ENCODE measurements at places on chromosomes 12 and 14.

- DNase-seq, result no peak
Observed at GRCh38 chr12:42574851-42575266, 14.7 kb downstream of the PRICKLE1 start.

DNA sequence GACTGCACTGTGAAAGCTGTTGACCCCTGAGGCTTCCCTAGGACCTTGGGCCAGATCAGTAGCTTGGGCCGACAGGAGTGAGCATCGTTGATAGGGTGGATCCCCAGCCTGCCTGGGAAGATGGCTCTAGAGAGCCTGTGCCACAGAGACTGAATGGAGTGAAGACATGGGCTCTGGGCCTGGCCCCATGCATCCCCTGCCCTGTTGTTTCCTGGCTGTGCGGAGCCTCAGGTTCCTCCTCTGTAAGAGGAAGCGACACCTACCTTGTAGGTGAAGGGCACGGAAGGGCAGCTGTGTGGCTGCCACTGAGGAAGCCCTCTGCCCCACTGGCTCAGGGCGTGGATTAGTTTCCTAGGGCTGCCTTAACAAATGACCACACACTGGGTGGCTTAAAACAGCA is 23.9 kb downstream of the PLEKHG3 start:
- DNase-seq, result no peak

DNA sequence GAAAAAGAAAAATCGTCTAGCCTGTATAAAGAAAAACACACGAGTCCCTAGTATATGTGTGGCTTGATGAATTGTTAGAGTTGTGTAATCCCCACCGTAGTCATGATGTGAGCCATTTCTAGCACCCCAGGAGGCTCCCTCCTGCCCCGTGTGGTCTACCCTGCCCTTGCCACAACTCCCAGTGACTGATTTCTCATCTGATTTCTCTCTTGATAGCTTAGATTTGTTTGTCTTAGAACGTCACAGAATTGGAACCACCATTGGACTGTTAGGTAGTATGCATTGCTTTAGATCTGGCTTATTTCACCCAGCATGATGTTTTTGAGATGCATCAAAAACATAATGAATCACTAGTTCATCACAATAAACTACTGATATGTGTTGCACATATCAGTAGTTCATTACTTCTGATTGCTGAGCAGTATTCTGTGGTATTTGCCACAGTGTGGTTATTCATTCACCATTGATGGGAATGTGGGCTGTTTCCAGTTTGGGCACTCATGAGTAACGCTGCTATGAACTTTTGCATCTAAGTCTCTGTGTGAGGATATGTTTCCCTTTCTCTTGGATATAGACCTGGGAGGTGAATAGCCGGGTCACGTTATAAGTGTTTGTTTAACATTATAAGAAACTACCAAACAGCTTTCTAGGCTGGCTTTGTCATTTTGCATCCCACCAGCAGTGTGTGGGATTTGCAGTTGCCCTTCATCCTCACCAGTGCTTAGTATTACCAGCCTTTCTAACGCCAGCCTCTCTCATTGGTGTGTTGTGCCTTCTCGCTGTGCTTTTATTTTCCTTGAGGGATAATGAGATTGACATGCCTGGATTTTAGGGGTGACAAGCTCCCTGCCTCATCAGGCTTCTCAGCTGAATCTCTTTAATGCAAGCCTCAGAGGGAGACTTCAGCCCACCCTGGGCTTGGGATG is 31.9 kb upstream of the NCOR2 start:
- peak; percentile 83 for DNase-seq

DNA sequence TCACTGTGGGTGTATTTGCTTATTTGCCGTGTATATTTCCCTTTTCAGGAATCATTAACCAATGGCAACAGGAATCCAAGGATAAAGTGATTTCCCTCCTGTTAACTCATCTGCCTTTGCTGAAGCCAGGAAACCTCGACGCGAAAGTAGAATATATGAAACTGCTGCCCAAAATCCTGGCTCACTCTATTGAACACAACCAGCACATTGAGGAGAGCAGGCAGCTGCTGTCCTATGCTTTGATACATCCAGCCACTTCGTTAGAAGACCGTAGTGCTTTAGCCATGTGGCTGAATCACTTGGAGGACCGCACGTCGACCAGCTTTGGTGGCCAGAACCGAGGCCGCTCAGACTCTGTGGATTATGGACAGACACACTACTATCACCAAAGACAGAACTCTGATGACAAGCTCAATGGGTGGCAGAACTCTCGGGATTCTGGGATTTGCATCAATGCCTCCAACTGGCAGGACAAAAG is 135.1 kb downstream of the SAMD4A start:
- no peak for DNase-seq

DNA sequence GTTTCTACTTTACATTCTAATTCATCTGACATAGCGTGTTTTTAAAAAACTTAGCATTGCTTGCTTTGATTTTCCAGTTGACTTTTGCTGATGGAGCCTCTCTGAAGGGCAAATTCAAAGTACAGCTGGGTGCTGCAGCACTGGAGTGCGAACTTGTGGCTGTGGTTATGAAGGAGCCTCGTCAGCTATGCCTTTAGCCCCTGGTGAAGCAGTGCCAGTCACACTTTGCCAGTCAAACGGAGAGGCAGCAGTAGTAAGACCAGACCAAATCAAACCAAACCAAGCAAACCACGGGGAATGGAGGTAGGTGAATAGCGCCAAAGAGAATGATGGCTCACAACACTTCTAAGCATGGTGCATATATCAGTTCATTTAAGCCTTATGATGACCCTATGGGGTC is 15.1 kb upstream of the SLC38A2 start:
- no peak for DNase-seq

DNA sequence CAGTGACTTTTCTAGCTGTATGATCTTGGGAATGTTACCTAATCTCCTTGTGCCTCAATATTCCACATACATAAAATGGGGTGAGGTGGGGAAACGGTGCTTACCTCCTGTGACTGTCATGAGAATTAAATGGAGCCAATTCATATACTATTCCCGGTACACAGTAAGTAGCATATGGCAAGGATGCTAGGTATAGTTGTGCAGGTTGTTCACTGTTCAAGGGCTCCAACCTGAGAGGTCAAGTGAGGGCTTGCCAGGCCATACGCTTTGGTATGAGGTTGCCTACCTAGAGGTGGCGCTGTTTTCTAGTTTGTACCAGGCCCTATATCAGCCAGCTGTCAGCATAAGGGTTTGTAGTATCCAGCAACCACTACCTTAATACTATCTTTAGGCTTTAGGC is 3.6 kb upstream of the BATF start:
- DNase-seq, result no peak

DNA sequence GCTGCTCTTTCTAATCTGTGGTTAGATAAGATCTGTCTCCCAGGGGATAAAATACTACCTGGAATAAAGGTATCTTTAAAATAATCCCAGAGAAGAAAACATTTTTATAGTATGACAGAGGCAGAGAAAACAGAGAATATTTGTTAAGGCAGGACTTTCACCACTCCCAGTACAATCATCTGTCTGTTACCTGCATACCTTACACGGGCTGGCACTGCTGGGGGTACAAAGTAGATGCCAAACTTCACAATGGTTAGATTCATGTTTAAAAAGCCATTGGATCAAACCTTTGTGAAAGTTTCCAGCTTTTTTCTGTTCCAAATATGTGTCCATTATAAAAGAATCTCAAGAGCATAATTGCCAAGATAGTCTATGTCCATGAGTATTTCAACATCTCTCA is 273.6 kb upstream of the BTG1 start:
- no peak for DNase-seq

- DNase-seq, result peak; percentile 72
Observed at GRCh38 chr14:76761136-76761959, at the start of gene VASH1. Gene VASH1 (plus strand): TSS chr14:76761468. CDS start chr14:76762822, 1,354 bp downstream.

DNA sequence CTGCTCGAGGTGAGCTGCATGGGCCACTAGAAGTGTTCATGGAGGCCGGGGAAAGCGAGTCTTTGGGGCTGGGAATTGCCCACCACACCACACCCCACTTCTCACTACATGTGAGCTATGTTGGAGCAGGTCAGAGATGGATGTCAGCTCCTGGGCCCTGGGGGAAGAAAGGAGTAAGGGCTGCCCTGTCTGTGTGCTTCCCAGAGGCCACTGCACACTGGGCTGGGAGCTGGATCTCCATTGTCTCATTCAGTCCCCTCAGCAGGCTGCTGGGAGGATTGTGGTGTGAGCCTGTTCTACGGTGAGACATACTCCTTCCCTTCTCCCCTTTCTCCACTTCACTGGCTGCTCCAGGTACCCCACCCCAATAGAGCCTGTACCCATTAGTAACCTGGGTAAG is 10.5 kb downstream of the FIGNL2 start:
- no peak for DNase-seq

DNA sequence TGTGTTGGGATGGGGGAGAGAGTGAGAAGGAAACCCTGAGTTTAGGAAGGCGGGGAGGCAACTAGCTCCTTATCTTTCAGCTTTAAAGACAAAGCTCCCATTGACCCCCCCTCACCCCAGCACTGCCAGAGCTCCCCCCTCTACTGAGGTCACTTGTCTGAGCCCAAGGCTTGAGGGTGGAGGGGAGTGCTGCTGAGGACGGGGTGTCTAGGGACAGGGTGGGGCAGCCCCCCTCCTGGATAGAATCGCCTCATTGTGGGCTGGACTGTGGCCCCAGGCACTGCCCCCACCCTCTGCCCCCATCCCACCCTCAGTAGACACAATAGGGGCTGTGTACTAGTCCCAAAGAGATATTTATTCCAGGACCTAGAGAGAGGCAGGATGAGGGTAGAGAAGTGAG is 3.0 kb downstream of the ERBB3 start:
- no peak for DNase-seq

DNA sequence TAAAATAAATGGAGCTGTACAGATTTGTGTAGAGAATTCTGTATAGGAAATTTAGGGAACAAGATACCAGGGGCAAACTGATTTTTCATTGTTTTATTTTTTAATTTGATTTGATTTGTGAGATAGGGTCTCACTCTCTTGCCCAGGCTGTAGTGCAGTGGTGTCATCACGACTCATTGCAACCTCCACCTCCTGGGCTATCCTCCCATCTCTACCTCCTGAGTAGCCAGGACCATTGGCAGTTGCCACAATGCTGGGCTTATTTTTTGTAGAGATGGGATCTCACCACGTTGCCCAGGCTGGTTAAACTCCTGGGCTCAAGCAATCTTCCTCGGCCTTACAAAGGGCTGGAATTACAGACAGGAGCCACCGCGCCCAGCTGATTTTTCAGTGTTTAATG is 18.0 kb upstream of the TBK1 start:
- DNase-seq, result no peak

DNA sequence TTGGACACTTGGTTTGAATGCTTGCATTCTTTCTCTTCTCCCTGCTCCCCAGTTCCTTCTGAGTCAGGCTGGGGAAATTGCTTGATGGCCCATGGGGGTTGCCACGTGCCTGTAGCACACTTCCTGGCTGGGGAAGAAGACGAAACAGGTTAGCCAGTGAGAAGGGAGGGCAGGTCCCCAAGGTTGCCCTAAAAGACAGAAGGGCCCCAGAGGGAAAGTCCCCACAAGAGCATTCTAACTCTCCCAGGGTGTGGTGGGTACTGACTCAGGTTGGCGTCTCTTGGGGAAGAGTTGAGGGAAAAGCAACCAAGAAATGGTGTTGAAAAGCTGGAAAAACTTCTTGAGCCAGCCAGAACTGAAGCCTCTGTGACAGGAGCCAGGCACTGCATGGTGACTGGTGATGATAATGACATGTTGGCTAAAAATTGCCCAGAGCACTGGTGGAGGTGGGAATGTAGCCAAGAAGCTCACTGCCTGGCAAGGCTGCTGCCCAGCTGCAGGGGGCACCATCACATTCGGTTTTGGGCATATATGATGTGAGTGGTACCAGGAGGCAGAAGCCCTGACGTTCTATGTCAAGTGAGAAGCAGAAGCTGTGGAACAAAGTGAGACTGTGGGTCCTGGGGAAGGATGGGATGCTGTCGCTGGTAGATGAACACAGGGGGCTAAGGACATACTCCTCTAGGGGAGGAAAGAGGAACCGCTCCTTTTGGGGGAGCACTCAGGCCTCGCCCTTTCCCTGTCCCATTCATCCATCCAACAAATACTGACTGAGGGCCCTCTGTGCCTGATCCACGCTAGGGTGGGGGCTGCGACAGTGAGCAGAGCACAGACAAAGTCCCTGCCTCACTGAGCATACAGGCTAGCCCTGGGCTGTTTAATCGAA is 8.1 kb upstream of the RABGGTA start:
- no peak for DNase-seq

DNA sequence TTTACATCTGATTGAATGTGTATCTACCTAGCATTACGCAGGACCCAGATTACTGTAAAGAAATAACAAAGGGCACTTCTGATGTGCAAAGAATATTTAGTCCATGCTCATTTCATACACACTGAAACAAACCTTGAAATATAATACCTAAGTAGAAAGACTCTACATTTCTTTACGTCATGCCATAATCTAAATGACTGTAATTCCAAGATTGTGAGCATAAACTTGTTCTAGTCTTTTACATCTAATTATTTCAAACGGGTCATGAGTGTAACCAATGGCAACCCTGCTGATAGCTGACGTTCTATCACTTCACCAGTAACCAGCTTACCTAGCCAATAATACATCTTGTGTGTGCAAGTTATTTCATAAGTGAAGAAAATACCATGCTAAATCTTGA is 433.8 kb downstream of the PRKD1 start:
- no peak for DNase-seq

DNA sequence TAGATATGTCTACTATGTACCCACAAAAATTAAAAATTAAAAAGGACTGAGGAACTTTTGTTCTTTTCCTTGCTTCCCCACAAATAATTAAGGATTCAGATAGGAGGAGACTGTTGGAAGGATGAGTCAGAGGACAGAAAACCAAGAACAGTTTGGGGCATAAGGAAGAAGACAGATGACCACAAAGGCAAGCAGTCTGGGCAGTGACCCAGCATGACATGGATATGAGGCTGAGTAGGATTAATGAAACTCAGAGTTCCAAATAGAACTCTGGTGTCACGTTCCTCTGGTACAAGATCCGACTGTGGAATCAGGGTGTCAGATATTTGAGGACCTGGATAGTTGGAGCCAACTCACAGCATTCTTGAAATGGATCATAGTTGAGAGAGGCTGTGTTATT is 89.3 kb upstream of the SLC38A4 start:
- DNase-seq, result peak; percentile 81

- no peak for DNase-seq
Observed at GRCh38 chr14:56036353-56036752, 81.9 kb upstream of the PELI2 start.

DNA sequence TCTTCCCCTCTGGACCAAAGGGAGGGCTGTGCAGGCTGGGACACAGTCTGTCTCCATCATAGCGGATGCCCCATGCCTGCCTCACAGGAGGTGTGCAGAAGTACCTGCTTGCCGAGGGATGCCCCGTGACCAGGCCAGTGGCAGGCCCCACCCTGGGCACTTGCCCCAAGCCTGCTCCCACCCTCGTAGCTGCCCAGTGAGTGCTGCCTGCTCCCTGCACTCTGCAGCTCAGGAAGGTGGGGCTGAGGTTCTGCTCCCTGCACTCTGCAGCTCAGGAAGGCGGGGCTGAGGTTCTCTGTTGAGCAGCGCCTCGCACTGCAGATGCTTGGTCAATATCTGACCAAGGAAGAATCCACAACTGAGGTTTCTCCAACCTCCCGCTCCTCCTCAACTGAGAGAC is 6.9 kb downstream of the MMAB start:
- DNase-seq, result no peak

GRCh38 chr12:82966001-82966559 is 279.4 kb downstream of the TMTC2 start:
- DNase-seq, result no peak

- peak; percentile 48 for DNase-seq
Observed at GRCh38 chr12:106345746-106346145, 11.8 kb upstream of the POLR3B start.

- DNase-seq, result peak; percentile 48
Observed at GRCh38 chr12:73421832-73422231, 1115.8 kb upstream of the ATXN7L3B start.
